ENCODE measurements at places on chromosomes 2 and 18.

DNA sequence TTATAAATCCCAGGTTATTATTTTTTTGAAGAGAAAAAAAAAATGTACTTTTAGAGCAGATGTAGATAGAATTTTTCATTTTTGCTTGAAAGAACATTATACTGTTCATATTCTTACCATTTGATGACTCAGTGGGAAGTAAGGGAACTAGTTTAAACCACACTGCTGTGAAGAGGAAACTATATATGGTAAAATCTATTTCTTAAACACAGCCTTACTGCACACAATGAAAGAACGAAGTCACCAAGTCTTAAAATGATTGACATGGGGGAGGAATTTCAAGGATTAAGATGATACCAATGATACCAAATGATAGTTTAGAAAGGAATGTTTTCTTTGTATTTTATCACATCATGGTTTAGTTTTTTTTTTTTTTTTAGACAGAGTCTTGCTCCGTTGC is 5.0 kb downstream of the ACTR2 start:
- no peak for DNase-seq

- DNase-seq = peak; percentile 28
These were observed 6.7 kb downstream of the SERPINB2 start for GRCh38 chr18:63894106-63894772.

GRCh38 chr2:74119912-74120825 is 27.5 kb downstream of the BOLA3 start:
- DNase-seq = peak; percentile 35

DNA sequence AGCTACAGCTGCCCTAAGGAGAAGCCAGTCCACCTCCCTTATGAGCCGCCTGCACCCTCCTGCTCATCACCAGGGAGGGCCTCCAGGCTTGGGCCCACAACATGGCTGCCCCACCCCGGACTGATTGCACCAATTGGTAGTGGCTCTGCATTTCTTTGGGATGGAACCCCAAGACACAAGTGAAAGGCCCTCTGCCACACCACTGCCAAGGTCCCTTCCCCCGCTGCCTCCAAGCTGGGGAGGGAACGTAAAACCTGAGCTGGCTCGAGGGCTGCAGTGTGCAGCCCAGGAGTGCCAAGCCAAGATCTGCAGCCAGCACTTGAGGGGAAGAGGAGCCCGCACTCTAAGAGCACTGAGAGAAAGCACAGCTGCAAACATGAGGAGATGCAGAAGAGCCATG is 97.3 kb downstream of the EFEMP1 start:
- DNase-seq = no peak

DNA sequence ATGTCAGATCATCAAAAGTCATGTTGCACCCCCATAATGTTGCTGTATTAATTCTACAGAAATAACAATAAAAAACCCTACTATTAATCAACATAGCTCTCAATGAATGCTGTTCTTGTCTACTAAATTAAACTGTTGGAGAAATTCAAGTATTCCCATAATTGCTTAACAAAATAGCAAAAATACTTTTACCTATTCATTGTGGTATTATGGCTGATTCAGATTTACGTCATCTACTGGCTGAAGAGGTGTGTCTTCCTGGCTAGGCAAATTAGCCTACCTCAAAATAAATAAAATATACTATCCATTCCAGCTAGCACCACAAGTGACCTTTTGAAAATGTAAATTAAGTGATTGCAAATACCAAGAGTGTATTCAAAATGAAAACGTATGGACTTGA is 249.4 kb downstream of the MEIS1 start:
- no peak for DNase-seq

DNA sequence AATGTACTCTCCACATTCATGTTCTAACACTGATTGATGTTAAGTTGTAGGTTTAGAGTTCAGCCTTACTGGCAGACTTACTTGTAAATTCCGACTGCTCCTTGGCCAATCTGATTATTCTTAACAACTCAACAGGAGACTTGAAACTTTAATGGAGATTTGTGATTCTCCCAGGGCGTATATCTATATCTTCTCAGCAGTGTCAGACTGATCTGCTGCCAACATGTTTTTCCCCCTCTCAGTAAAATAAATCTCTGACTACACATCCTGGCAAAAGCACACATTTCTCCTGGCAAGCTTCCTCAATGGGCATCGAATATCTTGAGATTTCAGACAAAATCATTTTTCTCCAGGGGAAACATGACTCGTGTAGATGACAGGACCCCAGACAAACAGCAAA is 1041.2 kb downstream of the DPP10 start:
- no peak for DNase-seq

All from keratinocyte (primary cell).